ENCODE measurements at places on chromosomes 6 and 20. TPM values are rescaled to one million over a fixed set of nuclear protein-coding genes. Genes with fewer than 3 reads are reported as not detected.

Gene BMP2
- 0.38 TPM for total RNA-seq

Gene RBPJL
- not detected for total RNA-seq

Gene NRSN1
- total RNA-seq = not detected

Gene SMPDL3A
- 13.4 TPM for total RNA-seq

Gene CAP2
- total RNA-seq = 4.8 TPM
